ENCODE measurements at places on chromosomes 11 and 22. TPM values are rescaled to one million over a fixed set of nuclear protein-coding genes. Genes with fewer than 3 reads are reported as not detected.

GRCh38 chr11:92888696-92889095, 80.8 kb upstream of the MTNR1B start:
- no peak for DNase-seq

DNA sequence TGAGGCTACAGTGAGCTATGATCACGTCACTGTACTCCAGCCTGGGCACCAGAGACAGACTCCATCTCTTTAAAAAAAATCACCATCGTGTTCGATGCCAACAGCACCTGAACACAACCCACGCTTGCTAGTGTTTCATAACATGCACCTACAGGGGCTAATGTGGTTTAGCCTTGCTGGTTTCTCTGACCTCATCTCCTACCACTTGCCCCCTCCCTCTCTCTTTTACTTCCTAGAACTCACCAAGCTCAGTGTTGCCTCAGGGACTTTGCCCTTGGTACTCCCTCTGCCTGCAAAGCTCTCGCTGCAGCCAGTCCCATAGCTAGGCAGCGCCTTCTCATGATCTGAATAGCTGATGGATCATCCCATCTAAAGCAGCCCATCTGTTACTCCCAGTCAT, 99.8 kb downstream of the FBXO7 start:
- no peak for DNase-seq

GRCh38 chr11:69278091-69278867, 15.7 kb upstream of the MYEOV start:
- no peak for DNase-seq

The OR52N4 gene
- 1.9 TPM for total RNA-seq

The ACR gene
- not detected for total RNA-seq

Data from activated CD4-positive, alpha-beta memory T cell treated with anti-CD3 and anti-CD28 coated beads, Interleukin-2, amount 10 ng/mL, durations not matched to agents 7 days and 5 days (primary cell).